ENCODE measurements at places on chromosomes 11 and 22.

DNA sequence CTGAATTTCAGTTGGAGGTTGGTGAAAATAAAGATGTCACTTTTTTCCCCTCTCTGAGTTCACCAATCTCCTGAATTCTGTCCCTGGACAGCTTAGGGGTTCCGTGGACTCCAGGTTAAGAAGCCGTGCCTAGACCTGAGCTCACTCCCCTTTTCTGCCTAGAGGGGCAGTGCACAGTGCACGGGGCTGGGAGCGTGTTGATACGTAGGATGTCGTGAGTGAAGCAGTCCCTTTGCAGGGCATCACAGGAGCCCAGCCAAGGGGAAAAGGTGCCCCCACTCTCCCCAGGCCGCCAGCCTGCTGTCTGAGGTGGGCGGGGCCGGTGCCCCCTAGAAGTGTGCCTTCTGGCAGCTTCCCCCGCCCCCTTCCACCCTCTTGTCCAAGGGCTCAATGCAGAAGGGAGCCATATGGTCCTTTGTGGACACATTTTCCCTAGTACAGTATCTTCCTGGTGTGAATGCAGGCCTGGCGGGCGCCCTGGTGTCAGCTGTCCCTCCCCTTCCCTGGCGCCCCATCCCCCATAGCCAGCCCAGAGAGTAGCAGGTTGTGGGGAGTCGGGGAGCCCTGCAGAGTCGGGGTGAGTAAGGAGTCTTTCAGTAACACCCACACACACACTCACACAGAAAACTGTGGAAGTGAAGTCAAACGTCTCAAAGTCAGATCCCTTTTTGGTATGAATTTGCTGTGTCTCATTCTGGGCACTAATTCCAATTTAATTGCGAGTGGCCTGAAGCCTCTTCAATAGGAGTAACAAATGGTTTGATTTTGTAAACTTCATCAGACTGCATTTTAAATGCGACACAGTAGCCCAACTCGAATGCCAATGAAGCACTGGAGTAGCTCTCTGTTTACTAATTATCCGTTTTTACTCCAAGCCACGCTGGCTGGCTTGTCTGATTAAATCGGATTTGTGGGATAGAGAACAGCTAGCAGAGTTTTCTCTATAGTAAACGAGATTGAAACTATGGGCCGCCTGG, 67.5 kb upstream of the NNMT start:
- no peak for DNase-seq

DNA sequence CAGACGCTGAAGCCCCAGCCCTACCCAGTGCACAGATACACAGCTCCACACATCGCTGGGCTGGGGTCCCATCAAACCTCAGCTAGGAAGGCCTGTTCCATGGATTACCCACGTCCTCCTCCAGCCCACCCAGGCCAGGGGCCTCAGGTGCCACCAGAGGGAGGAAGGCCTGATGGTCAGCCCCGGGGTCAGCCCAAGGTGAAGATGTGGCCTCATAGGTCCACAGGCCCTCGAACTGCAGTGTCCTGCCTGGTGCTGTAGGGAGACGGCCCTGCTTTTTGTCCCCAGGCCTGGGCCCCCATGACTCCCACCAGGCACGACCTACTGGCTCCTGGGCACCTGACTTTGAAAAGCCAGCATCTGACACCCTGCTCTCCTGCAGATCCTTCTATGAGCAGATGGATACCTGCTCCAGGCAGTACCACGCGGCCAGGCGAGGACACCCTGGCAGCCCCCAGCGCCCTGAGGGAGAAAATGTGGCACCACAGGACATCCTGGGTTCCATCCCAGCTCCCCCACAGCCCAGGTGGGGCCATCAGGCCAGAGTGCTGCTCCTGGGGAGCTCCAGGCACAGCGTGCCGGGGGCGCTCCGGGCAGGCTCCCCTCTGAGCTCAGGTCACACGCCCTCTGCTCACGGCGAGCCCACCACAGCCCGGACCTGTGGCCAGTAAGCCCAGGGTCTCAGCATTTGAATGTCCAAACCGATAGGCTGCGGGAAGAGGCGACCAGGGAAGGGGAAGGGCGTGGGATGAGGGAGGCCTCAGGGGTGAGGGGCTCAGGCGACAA, 15.8 kb upstream of the MOB2 start:
- no peak for DNase-seq

DNA sequence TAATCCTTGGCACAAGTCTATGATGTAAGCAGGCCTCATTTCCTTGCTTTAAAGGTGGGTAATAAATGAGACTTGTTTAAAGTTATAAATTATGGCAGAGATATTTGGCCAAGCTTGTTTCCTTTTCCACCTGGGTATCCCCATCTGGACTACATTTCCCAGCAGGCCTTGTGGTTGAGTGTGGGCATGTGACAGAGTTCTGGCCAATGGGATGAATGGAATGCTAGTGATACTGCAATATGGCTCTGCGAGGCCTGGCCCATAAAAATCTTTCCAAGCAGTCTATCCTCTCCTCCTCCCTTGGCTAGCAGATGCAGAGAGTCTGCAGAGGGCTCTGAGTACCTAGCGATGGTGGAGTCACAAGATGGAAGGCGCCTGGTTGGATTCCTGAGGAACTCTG, 102.5 kb downstream of the TIMP3 start:
- no peak for DNase-seq

DNA sequence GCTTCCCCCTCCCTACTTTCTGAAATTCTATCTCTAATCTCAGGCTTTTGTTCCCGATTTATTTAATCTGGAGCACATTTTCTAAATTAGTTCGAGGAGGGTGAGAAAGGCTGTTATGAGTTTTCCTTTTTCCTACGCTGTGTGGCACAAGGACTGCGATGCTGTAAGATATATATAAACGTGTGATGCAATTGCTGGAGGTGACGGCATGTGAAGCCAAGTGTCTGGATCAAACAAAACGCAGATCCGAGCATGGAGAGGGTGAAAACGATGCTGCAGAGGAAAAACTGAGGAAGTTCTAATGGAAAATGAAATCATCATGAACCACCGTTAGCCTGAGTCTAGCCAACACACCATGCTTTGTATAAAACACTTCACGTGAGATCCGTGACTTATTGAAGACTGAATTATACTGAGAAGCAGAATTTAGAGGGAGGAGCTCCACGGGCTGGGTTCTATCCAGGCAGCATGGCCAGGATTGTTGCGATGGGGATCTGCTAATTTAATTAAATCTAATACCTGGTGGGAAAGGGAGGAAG, 4.4 kb downstream of the PKNOX2 start:
- DNase-seq = no peak

DNA sequence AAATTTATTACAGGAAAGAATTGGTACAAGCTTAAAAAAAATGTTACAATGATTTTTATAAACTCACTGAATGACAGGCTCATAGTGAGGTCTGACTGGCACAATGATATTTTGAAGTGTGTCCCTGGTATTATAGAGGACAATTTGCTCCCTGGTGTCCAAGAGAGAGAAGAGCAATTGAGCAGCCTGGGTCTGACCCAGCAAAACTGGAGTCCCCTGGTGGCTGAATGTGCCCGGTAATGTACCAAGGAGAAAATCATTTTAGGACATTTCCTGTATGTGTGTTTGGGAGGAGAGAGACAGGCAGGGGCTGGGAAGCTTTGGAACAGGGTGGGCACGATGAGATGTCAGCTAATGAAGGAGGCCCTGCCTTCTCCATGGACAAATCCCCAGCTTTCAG, 125.3 kb downstream of the APOL5 start:
- no peak for DNase-seq

Data from 8988T (cell line).